ENCODE measurements at places on chromosomes 12 and 14.

GRCh38 chr12:80766897-80767296 lies 50.2 kb downstream of the MYF5 start:
- H3K36me3 ChIP-seq: no peaks in the 10 kb centered on the region
- H3K27me3 ChIP-seq: no peaks in the 10 kb centered on the region
- H3K4me3 ChIP-seq: no peak overlapping the region
- H3K4me1 ChIP-seq: no peaks in the 10 kb centered on the region

DNA sequence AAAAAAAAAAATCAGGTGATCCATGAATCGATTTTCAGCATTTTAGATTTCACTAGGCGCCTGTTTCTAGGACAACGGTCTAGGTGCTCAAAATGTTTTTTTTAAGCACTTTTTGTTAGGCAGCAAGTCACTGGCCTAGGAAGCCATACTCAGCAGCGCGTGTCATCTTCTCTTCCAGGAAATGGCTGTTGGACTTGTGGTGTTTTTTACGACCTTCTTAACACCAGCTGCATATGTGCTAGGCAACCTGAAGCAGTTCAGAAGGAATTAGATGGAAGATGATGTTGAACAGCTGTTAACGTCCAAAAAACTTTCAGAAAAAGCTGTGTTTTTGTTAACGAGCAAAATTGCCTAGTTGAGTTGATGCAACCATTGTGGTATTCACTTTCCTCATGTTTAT lies 868 bp downstream of the COX8C start:
- H3K27ac ChIP-seq: no peak overlapping the region
- no peak overlapping the region for H3K4me3 ChIP-seq
- no peaks in the 10 kb centered on the region for H3K27me3 ChIP-seq
- no peaks in the 10 kb centered on the region for H3K4me1 ChIP-seq
- DNase-seq: no peak

DNA sequence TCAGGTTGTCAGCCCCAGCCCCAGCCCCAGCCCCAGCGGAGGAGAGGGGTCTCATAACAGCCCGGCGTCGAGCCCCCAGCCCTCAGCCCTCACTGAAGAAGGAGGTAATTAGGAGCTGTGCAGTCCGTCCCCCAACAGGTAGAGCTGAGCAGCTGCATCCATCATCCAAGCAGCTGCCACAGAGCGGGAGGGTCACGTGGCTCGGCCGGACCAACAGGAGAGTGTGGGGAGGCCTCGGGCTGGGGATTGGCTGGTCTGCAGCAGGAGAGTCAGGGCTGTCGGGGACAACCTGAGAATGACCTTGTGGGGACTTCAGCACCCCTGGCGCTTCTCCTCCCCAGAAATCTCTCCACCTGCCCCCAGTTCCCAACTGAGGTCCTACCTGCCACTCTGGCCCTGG lies 29.6 kb downstream of the SMUG1 start:
- H3K4me3 ChIP-seq: no peak overlapping the region
- H3K27me3 ChIP-seq: peaks cover 2% of the 10 kb centered on the region
- no peak overlapping the region for H3K27ac ChIP-seq
- H3K4me1 ChIP-seq: peaks cover 53% of the 10 kb centered on the region
- no peak for DNase-seq

GRCh38 chr12:117447665-117448366 lies 86.4 kb upstream of the NOS1 start:
- peaks cover 5% of the 10 kb centered on the region for H3K27me3 ChIP-seq
- no peak overlapping the region for H3K27ac ChIP-seq
- no peaks in the 10 kb centered on the region for H3K36me3 ChIP-seq
- no peak for DNase-seq
- H3K4me3 ChIP-seq: no peak overlapping the region

- no peak for DNase-seq
- no peaks in the 10 kb centered on the region for H3K27me3 ChIP-seq
- no peaks in the 10 kb centered on the region for H3K36me3 ChIP-seq
Observed at GRCh38 chr14:54127526-54127925, 170.9 kb upstream of the BMP4 start.

DNA sequence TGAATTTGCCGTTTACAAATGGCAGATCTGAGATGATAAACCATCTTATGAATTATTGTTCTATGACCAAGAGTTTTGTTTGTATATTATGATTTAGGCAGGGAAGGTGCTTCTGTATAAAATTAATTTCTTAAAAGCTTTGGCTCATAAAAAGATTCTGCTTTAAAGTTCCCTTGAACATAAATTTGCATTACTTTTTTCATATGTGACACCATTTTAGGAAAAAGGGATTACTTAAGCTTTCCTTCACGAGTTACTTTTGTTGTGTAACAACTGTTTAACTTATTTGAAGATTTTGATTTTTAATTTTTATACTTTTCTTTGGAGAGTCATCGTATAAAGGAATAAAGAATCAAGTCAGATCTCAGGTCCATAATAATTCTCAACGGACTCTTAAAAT lies 3.3 kb downstream of the ETNK1 start:
- no peak overlapping the region for H3K27ac ChIP-seq
- no peak overlapping the region for H3K4me3 ChIP-seq
- H3K36me3 ChIP-seq: no peaks in the 10 kb centered on the region

DNA sequence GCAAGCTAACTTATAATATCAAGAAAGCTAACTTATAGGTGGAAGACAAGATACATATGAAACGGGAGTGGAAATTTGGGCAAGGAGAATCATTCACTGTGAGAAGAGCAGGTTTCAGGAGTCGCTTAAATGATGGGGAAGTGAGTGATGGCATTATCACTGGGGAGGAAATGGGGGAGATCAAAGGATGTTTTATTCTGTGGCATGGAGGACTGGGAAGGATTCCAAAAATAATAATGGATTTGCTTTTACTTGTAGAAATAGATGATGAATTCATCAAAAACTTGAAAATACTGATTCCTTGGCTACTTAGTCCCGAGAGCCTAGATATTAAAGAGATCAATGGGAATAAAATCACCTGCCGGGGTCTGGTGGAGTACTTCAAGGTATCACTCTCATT lies 47.8 kb downstream of the SAV1 start:
- no peak overlapping the region for H3K4me3 ChIP-seq
- H3K27me3 ChIP-seq: no peaks in the 10 kb centered on the region
- H3K4me1 ChIP-seq: no peaks in the 10 kb centered on the region
- H3K27ac ChIP-seq: no peak overlapping the region

DNA sequence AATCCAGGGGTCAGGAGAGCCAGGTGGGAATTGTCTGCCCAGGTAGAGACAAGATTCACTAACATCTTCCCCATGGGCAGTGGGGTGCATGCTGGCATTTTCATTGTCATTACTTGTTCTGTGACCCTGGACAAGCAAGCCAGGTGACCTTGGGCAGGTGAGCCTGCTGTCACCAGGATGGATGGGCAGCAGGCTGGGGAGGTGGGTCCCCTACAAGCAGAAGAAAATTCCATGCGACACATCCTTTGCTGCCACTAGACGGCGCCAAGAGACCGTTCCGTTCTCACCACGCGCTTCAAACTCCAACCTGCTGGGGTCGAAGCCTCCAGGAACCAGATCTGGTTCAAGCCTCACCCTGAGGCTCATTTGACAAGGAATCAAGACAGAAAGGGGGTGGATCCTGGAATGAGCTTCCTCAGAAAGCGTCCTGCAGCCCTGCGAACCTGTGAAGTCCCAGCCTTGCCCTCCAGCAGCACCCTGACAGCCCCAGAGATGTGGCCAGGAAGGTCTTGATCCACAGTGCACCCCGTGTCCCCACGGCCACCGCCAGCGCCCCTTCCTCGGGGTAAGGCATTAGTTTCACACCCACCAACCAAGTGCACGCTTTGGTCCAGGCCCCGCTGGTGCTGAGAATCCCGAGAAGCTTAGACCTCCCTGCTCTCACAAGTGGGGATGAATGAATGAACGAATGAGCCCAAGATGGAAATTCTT lies 3.2 kb upstream of the DYNC1H1 start:
- H3K27ac ChIP-seq: no peak overlapping the region
- no peaks in the 10 kb centered on the region for H3K36me3 ChIP-seq
- no peaks in the 10 kb centered on the region for H3K27me3 ChIP-seq
- H3K4me3 ChIP-seq: no peak overlapping the region
- DNase-seq: peak; percentile 81

DNA sequence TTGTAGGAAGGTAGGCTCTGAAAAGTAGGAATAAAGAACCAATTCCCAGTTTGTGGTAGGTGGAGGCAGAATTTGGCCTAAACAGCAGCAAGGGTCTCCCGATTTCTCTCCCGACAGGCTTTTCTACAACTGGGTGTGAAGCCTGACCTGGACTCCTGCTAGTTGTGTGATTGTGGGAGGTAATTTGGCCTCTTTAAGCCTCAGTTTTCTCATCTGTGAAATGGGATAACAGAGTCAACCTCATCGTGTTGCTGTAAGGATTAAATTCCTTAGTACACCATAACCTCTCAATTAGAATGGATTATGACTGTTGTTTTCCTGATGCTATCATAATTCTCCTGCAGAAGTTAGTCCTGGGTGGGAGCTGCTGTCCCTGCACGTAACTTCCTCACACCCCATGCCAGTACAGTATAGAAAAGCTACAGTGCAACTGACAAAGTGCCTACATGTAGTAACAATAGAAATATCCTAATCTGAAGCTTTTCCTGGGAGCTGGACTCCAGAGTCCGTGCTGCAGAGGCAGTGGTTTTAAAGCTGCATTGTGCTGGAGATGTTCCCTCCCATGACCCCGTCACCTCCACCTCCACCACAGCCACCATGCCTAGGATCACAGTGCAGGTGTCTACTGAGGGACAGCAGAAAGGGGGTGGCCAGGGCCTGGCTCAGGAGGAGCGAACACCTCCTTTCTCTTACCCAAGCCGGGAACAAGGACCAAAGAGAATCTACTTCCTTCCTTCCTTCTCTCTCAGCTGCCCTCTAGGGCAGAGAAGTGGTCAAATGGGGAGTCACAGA lies 76.5 kb downstream of the FBXL14 start:
- no peaks in the 10 kb centered on the region for H3K36me3 ChIP-seq
- H3K27ac ChIP-seq: no peak overlapping the region
- H3K27me3 ChIP-seq: peaks cover 10% of the 10 kb centered on the region
- H3K4me3 ChIP-seq: no peak overlapping the region

- DNase-seq: peak; percentile 94
- H3K4me1 ChIP-seq: peaks cover 9% of the 10 kb centered on the region
- H3K27me3 ChIP-seq: no peaks in the 10 kb centered on the region
- peaks cover 12% of the 10 kb centered on the region for H3K36me3 ChIP-seq
- peak overlapping the region; percentile 89 for H3K27ac ChIP-seq
Observed at GRCh38 chr14:63296060-63296563, 22.6 kb downstream of the GPHB5 start.

GRCh38 chr14:66311990-66312389 lies 174.2 kb upstream of the CCDC196 start:
- H3K27ac ChIP-seq: no peak overlapping the region
- H3K4me1 ChIP-seq: no peaks in the 10 kb centered on the region
- H3K4me3 ChIP-seq: no peak overlapping the region
- no peaks in the 10 kb centered on the region for H3K27me3 ChIP-seq
- DNase-seq: no peak

Measured in muscle of leg (tissue), 16 donors.